ENCODE measurements at places on chromosomes 3 and 15.

- no peak overlapping the region for H3K4me3 ChIP-seq
- no peaks in the 10 kb centered on the region for H3K27me3 ChIP-seq
- peaks cover 3% of the 10 kb centered on the region for H3K4me1 ChIP-seq
- no peak for DNase-seq
Measured at GRCh38 chr3:188248036-188248561, 94.1 kb downstream of the LPP start.

DNA sequence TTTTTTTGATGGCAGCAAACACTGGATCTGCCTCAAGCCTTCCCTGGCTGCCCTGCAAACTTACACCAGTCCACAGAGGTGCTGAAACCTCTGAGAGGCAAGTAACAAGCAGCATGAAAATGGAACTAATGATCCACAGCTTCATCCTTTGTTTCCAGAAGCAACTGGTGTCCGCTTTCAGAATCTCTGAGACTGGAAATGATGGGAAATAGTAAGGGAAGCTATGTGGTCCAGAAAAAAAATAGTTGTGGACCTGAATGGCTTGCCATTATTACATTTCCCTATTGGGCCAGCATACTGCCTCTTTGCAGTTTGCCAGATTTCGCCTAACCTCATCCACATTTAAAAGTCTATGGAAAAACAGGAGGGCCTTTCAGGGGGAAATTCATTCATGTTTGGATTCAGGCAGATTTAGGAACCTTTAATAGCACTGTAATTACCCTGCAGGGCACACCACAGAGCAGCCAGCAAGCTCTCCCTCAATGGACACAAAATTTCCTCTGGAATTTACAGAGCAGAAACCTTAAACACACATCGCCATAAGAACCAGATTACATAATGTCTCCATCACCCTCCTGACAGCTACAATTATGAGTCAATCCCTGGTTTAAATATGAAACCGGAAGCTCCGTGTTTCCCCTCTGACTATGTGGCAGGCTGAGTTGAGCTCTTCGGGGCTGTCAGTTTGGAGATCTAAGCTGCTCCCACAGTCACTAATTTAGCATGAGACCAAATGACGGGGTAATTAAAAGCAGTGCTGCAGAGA is 134.4 kb downstream of the TMCO5A start:
- H3K36me3 ChIP-seq, result no peaks in the 10 kb centered on the region
- DNase-seq, result peak; percentile 38
- no peaks in the 10 kb centered on the region for H3K27me3 ChIP-seq
- peaks cover 21% of the 10 kb centered on the region for H3K4me1 ChIP-seq
- H3K4me3 ChIP-seq, result peak overlapping the region; percentile 27

GRCh38 chr3:182182531-182182968 is 470.8 kb downstream of the SOX2 start:
- DNase-seq, result peak; percentile 57
- no peak overlapping the region for H3K4me3 ChIP-seq
- H3K36me3 ChIP-seq, result no peaks in the 10 kb centered on the region

DNA sequence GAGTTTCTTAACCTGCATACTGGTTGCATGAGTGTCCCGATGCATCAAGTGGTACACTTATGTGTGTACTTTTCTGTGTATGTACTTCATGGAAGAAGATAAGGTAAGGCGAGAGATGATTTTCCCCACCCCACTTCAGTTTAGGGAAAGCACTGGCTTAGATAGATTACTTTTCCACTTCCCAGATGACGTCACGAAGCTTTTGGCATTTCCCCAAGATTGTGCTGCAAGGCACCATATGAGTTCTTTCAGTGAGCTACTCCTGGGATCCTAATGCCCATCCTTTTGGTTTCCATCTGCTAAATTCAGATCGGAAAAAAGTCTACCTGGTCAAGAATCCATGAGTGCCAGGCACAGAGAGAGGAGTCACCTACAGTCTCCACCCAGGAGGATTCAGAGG is 4.5 kb downstream of the IL17RB start:
- no peaks in the 10 kb centered on the region for H3K36me3 ChIP-seq
- no peak overlapping the region for H3K27ac ChIP-seq
- no peak overlapping the region for H3K4me3 ChIP-seq
- H3K27me3 ChIP-seq, result peaks cover 8% of the 10 kb centered on the region

DNA sequence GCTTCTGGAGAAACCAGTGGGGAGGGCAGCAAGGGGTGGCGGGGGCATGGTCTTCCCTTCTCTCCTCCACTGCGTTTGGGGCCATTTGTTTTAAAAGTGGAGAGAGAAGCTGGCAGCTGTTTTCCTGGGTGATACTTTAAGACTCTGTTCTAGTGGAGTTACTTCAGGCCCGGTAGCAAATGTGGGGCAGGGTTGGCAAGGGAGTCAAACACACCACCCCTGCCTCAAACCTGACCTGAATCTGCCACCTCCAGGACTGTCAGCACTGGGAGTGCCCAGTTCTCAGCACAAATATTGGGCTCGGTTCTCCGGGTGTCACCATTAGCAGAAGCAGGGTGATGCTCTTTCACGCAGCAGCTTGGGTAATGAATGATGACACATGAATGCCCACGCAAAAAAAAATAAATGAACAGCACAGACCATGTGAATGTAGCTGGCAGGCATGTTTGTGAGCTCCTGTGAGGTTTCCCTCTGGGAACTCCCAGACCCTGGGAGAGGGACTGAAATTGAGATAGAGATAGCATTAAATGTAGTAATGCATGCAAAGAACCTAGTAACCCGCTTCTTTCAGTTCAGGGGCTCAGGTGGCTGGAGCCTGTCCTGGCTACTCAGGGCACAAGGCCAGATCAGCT is 424.0 kb downstream of the MCTP2 start:
- H3K36me3 ChIP-seq, result no peaks in the 10 kb centered on the region
- no peak overlapping the region for H3K27ac ChIP-seq
- no peak for DNase-seq

- peaks cover 31% of the 10 kb centered on the region for H3K36me3 ChIP-seq
- H3K4me3 ChIP-seq, result no peak overlapping the region
- no peaks in the 10 kb centered on the region for H3K4me1 ChIP-seq
- H3K27me3 ChIP-seq, result no peaks in the 10 kb centered on the region
Measured at GRCh38 chr15:61871926-61872522, 188.2 kb downstream of the VPS13C start.

DNA sequence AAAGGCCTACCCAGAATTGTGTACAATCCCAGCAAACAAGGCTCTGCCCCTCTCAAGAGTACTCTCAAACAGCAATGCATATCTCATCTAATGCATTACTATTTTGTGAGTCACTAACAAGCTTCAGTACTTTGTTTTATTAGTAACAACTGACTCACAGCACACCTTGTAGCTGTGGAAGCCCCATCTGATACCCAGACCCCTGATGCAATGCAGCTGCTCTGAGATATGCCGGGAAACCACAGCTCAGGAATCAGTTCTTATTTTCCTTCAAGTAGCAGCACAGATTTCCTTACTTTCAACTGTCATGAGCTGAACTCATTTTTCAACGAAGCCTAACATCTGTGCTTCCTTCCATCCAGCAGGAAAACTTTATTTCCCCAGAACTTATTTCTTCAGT is 37.8 kb downstream of the CCNL1 start:
- peak overlapping the region; percentile 84 for H3K27ac ChIP-seq
- H3K4me1 ChIP-seq, result peaks cover 65% of the 10 kb centered on the region
- no peaks in the 10 kb centered on the region for H3K36me3 ChIP-seq
- DNase-seq, result no peak

- no peak for DNase-seq
- H3K36me3 ChIP-seq, result no peaks in the 10 kb centered on the region
- no peak overlapping the region for H3K4me3 ChIP-seq
- H3K4me1 ChIP-seq, result no peaks in the 10 kb centered on the region
- H3K27ac ChIP-seq, result no peak overlapping the region
Measured at GRCh38 chr15:36422631-36423030, 156.8 kb upstream of the CDIN1 start.

- DNase-seq, result no peak
- H3K4me3 ChIP-seq, result no peak overlapping the region
- no peaks in the 10 kb centered on the region for H3K4me1 ChIP-seq
- H3K36me3 ChIP-seq, result no peaks in the 10 kb centered on the region
- H3K27ac ChIP-seq, result no peak overlapping the region
Measured at GRCh38 chr15:42093966-42094365, 396 bp downstream of the PLA2G4D start.

- H3K36me3 ChIP-seq, result no peaks in the 10 kb centered on the region
- no peak overlapping the region for H3K27ac ChIP-seq
- no peaks in the 10 kb centered on the region for H3K27me3 ChIP-seq
- H3K4me1 ChIP-seq, result no peaks in the 10 kb centered on the region
Measured at GRCh38 chr3:134236505-134237170, 14.0 kb downstream of the RYK start.

- H3K4me1 ChIP-seq, result no peaks in the 10 kb centered on the region
- no peak overlapping the region for H3K4me3 ChIP-seq
- DNase-seq, result no peak
- no peaks in the 10 kb centered on the region for H3K27me3 ChIP-seq
Measured at GRCh38 chr3:27859821-27860220, 137.7 kb upstream of the EOMES start.

GRCh38 chr3:190739641-190740185 is 122.8 kb downstream of the GMNC start:
- no peak overlapping the region for H3K4me3 ChIP-seq
- no peaks in the 10 kb centered on the region for H3K4me1 ChIP-seq
- no peak overlapping the region for H3K27ac ChIP-seq
- DNase-seq, result no peak
- H3K27me3 ChIP-seq, result no peaks in the 10 kb centered on the region

DNA sequence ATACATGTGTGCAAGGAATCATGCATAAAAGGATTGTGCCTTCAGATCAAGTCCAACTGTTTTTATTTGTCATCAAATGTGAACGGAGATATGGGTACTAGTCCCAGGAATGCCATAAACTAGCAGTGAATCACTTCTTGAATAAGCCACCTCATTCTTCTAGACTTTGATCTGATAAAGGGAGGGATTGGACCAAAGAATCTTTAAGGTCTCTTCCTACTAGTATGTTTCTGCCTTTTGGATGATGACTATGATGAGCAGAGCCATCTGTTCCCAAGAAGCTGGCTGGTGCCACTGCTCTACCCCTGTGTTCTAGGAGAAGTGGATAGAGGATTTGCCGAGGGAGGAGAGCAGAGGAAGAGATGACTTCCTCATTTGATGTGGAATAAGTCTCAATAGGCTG is 28.8 kb upstream of the UACA start:
- H3K4me3 ChIP-seq, result no peak overlapping the region
- H3K27me3 ChIP-seq, result peaks cover 11% of the 10 kb centered on the region
- no peaks in the 10 kb centered on the region for H3K36me3 ChIP-seq
- no peak overlapping the region for H3K27ac ChIP-seq
- peaks cover 18% of the 10 kb centered on the region for H3K4me1 ChIP-seq
- DNase-seq, result no peak

GRCh38 chr3:59563966-59564365 is 514.1 kb upstream of the CFAP20DC start:
- H3K27me3 ChIP-seq, result no peaks in the 10 kb centered on the region
- H3K4me3 ChIP-seq, result no peak overlapping the region
- no peaks in the 10 kb centered on the region for H3K36me3 ChIP-seq
- H3K27ac ChIP-seq, result no peak overlapping the region
- no peaks in the 10 kb centered on the region for H3K4me1 ChIP-seq

- no peaks in the 10 kb centered on the region for H3K36me3 ChIP-seq
- no peaks in the 10 kb centered on the region for H3K27me3 ChIP-seq
- no peak overlapping the region for H3K27ac ChIP-seq
Measured at GRCh38 chr3:15284121-15284889, 48.1 kb downstream of the SH3BP5 start.

GRCh38 chr3:59368900-59369675 is 319.3 kb upstream of the CFAP20DC start:
- no peaks in the 10 kb centered on the region for H3K36me3 ChIP-seq
- H3K27me3 ChIP-seq, result no peaks in the 10 kb centered on the region
- DNase-seq, result peak; percentile 75
- H3K4me1 ChIP-seq, result peaks cover 7% of the 10 kb centered on the region

DNA sequence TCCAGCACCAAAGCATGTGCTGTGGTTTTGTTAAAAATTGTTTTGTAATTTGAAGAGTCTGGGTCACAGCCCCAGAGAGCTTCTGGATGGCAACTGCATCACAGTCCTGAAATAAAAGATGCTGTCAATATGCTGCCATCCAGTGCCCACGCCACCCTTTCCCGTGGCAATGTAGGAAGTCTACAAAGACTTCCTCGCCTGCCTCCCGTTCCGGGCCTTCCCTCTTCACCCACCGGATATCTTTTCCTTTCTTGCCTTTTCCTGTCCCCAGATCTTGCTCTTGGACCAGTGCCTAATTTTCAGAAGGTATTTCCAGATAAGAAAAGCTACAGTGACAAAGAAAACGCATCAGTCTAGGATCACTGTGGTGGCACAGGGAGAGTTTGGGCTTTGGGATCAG is 85.3 kb upstream of the RNU6-1 start:
- no peak overlapping the region for H3K27ac ChIP-seq
- H3K4me1 ChIP-seq, result peaks cover 39% of the 10 kb centered on the region
- H3K27me3 ChIP-seq, result no peaks in the 10 kb centered on the region
- H3K36me3 ChIP-seq, result no peaks in the 10 kb centered on the region
- H3K4me3 ChIP-seq, result no peak overlapping the region
- no peak for DNase-seq

- no peak for DNase-seq
- H3K27ac ChIP-seq, result no peak overlapping the region
- no peaks in the 10 kb centered on the region for H3K4me1 ChIP-seq
- H3K27me3 ChIP-seq, result peaks cover 18% of the 10 kb centered on the region
- no peaks in the 10 kb centered on the region for H3K36me3 ChIP-seq
- H3K4me3 ChIP-seq, result no peak overlapping the region
Measured at GRCh38 chr15:91050128-91050455, 27.7 kb upstream of the VPS33B start.

DNA sequence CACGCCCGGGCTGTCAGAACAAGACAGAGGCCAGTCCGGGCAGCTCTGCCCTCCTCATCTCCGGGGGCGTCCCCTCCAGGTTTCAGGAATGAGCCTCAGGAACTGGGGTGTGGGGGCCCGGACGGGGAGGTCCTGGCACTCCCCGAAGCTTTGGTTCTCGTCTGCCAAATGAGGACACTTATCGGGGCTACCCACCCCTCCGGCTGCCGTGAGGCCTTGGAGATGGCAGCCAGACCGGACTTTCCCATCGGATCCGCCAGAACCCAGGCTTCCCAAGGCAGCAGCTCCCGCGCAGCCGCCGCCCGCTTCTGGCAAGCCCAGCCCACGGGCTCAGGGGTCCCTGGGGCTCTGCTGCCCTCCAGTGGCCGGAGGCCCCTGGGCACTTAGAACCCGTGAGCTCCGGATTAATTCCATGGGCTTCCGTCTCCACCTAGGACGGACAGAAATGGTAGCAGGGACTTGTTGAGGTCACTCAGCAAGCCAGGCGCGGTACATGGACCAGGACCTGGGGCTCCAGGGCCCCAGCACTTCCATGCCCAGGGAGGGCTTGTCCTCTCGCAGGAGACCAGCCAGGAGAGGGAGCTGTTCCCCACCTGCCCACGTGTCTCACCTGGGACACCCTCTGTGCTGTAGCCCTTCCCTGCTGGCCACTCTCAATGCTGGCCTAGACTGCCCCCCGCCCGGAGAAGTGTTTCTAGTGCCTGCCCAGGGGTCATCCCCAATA is 89.4 kb downstream of the LINGO1 start:
- peaks cover 16% of the 10 kb centered on the region for H3K4me1 ChIP-seq
- no peaks in the 10 kb centered on the region for H3K36me3 ChIP-seq
- H3K4me3 ChIP-seq, result peak overlapping the region; percentile 47
- DNase-seq, result peak; percentile 84
- no peak overlapping the region for H3K27ac ChIP-seq
